ENCODE measurements at places on chromosomes 3 and 15.
A peak's percentile ranks its signal among the peaks of the same experiment; 100 is the strongest.

DNA sequence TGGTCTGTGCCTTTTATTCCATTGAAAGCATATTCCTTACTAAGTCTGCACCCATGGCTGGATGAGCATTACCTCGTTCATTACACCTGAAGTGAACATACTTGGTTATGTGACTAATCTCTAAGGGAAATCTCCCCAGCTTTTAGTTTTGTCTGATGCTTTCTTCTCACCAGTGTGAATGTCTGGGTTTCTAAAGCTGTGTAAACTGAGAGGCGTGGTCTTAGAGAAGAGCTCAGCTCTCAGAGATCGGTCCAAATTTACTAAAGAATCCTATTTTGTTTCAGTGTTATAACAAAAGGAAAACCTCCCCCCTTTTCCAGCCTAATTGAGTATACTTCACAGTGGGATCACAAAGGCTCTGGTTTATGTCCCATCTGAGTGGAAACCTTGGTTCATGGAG lies 352.3 kb downstream of the PTPRG start:
- no peak for DNase-seq

GRCh38 chr15:93413745-93414144 lies 324.7 kb upstream of the RGMA start:
- DNase-seq, result no peak

GRCh38 chr3:169558371-169558770 lies 105.1 kb downstream of the MECOM start:
- DNase-seq, result no peak

DNA sequence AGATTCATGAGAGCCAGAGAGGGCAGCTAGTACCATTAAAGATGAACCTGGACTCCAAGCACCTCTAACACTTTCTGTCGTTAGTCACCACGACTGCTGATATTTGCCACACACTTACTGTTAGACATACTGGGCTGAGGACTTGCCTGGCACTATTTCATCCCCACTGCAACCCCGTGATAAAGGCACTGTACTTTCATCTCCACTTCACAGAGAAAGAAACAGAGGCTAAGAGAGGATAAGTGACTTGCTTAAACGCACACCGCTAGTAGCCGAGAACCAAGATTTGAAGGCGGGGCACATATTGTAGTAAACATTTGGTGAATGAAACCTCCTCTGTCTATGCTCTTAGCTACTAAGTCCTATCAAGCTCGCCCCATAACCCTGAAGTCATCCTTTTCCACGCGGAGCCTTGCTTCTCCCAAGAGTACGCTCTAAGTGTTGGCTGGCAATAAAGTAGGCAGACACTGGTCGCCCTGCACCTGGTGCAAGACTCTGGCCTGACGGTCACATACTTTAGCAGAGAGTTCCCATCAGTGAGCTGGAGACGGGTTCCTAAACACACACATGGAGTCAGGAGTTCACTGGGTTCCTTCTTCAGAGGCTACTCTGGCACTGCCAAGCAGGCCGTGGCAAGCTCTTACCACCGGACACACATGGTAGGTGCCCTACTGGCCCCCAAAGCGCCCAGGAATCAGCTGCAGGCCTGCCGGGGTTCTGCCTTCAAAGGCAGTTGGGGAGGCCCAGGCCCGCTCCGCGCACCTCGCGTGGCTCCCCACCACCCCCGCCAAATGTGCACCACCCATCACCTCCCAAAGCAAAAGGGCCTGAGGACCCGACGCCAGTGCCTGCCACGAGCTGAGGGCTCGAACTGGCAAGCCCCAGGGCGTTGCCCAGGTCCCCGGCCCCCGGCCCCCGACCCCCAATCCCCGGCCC lies 951 bp downstream of the POMGNT2 start:
- no peak for DNase-seq

DNA sequence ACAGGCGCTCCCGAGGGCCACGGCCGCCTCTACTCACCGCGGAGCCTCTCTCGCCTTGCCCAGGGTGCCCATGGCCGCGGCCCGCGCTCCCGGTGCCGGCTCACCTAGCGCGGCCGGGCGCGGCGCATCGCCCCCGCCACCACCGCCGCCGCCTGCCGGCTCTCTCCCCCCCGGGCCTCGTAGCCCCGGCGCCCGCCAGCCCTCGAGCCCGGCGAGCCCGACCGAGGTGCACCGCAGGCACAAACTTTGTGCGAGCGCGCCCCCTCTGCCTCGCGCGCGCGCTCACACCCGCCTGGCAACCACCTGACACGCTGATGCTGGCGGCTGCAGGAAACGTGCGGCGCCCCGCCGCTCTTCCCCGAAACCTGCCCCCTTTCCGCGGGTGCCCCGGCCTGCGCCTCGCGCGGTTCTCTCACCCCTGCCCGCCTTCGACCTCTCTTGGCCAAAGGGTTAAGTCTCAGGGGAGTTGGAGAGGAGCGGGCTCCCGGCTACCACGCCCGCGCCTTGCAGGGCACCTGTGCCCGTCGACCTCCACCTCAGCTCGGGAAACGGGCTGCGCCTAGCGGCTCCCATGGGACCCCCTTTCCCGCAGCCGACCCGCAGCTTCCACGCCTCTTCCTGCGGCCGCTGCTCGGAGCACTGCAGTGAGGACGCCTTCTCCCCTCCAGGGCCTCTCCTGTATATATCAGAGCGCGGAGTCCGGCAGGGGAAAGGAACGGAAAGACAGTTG lies at the start of gene RASGRP1:
TSS of gene RASGRP1 (minus strand) at position 258 of the 730 bp plus-strand sequence. CDS start at position 72, 186 bp downstream.
- DNase-seq, result peak; percentile 72

- no peak for DNase-seq
These were observed 631 bp upstream of the PRICKLE2 start for GRCh38 chr3:64225695-64226499.
